Activated T-cell treated with anti-CD3 and anti-CD28 coated beads, Interleukin-2, amount 50 U/mL, for 48 hours (primary cell): ENCODE measurements at places on chromosomes 7 and 10.

DNA sequence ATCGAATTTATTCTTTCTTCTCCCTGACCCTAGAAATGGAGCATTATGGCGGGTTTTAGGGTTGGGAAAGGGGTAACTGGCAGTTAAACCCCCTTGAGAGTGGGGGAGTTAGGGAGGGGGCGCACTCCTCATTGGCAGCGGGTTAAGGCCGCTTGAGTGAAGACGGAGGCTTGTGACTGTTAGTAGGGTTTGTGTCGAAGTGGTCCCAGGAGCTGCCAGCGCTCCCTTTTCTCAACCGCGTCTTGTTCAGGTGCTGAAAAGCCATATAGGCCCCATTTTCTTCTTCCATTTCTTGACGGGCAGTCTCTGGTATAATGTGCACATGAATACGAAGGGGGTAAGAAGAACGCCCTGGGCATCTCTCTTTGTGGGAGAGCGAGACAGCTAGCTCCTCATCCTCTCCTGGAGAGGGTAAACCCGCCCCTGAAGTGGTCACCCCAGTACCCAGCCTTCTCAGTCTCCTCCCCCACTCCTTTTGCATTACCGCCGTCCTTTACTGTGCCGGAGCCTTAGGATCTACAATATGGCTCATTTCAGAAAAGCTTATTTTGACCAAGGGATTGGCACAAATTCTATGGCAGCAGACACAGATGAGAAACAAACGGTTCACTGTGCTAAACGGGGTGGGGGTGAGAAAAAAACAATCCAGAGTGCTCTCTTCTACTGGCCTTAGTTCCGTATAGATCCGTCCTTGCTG, 836 bp downstream of the KMT2E start:
- peak; percentile 76 for DNase-seq

- no peak for DNase-seq
These were observed 218.2 kb upstream of the FRMD4A start for GRCh38 chr10:14548970-14549369.

- no peak for DNase-seq
These were observed 94.1 kb upstream of the PCBD1 start for GRCh38 chr10:70982443-70982842.

DNA sequence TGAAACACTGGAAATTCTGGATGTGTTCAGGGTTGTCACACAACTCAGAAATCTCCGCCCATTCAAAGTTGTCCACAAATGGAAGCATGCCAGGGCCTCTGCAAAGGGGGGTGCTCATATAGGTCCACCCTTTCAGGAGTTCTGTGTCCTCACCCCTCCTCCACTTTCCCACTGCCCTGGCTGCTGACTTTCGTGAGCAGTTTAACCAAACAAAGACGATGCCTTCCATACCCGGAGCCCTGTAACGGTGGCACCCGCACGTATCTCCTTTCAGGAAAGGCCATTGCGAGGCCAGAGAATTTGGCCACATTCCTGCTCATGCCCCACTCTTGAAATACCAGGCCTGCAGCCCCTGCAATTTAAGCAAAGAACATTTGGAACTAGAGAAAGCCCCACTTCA, 1.4 kb downstream of the CPXM2 start:
- DNase-seq = no peak

GRCh38 chr10:70510904-70511303, 32.3 kb downstream of the PALD1 start:
- no peak for DNase-seq
